ENCODE measurements at places on chromosomes 12 and 14.
A peak's percentile ranks its signal among the peaks of the same experiment; 100 is the strongest.

DNA sequence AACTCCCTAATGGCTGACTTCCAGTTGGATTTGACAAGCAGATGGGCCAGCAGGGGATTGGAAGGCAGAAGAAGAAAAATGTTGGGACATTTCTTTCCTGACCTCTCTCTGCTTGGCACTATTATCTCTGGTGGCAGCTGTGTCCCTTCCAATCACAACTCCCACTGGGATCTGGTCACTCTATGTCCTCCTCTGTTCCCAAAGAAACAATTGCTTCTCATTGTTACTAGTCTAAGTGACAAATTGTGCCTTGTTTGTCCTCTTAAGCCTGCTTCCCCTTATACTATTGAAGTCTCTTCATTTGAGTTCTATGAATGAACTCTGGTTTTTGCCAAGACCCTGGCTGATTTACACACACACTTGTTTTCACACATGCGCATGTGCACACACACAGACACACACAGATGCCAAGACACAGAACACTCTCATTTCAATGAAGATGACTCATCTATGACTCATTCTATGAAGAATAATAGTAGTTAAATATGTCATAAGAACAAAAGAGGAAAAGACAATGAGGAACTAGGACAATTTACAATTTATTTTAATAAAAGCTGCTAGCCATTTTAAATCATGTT is 83.0 kb upstream of the FAR2 start:
- DNase-seq = peak; percentile 79

GRCh38 chr14:105378199-105378598 is 20.1 kb upstream of the TEX22 start:
- DNase-seq = no peak

DNA sequence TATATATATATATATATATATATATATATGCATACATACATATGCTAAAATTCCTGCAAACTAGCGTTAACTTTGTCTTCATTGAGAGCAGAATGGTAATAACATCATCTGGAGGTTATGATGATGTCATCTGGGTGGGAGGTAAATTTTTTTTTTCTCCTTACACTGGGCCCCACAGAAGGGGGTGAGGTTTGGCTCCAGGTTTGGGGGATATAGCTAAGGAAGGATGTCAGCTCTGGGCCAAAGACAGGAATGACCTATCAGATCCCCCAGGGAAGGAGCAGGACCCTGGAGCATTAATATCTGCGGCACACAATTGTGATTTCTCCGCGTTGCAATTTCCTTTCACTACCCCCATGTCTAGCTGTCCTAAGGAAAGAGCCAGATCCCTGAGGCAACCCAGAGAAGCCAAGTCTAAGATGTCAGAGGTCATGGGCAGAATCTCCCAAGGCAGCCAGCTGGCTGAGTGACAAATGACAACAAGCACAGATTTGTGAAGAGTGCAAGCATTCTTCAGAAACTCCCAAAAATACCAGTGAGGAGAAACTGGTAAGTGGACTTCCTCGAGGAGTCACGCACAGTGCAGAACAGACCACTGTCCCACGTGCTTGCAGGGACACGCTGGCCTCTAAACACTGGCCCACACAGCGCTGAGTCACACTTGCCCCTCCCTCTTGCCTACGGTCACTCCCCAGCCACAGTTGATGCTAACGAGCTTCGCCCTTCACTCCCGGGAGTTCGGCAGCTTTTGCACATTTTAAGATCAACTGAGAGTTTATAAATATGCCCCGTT is 9.9 kb downstream of the UBC start:
- peak; percentile 89 for DNase-seq

GRCh38 chr12:120092551-120093335 is 23.8 kb downstream of the RAB35 start:
- no peak for DNase-seq

- peak; percentile 17 for DNase-seq
Observed at GRCh38 chr12:86774841-86775388, 518.7 kb upstream of the MGAT4C start.

- DNase-seq = no peak
Observed at GRCh38 chr14:75661499-75661814, 411 bp downstream of the TTLL5 start.
